Renal cortical epithelial cell (primary cell): ENCODE measurements at places on chromosomes 3 and 15.

DNA sequence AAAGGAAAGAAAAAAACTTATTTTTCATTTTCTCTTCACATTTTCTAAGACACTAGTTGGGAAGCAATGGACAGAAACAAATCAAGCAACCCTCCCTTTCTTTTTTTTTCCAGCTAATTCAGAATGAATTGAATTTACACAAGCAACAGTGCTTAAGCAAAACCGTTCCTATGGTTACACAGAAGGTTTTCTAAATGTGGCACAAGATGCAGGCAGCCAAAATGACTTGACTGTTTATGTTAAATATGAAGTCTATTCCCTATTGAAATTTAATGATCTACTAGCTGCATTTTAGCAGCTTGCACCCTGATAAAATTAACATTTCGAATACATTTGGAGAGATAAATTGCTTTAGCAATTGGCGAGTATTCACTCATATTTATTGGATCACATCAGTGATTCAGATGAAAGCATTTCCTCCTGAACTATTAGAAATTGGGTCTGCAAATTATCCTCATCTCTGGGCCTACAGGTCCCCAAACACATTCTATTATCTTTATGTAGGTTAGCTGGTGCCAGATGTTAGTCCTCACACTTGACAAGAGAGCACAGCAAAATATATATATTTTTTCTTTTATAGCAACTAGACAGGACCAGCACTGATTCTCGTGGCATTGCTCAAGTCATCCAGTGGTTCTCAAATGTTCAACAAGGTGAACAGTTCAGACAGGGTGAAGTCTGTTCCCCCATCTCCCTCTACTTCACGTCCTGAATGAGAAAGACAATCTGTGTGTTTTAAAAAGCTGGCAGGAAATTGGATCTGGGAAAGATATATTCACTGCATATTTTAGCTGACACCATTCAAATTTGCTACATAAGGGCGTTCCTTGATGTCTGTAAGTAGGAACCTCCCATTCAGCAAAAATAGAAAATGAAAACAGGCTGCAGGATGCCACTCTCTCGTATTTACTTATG, 463.6 kb upstream of the KCNMB2 start:
- DNase-seq: no peak

GRCh38 chr3:110430146-110430545, 641.5 kb upstream of the NECTIN3 start:
- DNase-seq: no peak

GRCh38 chr3:129056451-129057173, 4.0 kb upstream of the GP9 start:
- DNase-seq: no peak

DNA sequence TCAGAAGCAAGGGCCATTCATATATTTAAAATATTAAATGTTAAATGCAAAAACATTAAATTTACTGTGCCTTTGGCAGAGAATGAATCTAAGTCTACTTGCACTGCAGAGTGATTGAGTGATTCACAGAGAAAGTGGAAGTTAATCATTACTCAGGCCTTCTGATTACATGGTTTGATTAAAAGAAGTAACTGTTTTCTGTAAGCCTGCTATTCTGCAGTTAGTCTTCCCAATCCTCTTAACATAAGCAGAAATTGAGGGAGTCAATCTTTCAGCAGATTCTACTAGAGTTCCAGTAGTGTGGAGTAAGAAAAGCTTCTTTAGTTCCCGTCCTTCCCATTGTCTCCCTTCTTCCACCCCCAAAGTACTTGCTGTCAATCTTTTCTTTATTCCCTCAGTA, 1.5 kb downstream of the NLGN1 start:
- DNase-seq: peak; percentile 91

DNA sequence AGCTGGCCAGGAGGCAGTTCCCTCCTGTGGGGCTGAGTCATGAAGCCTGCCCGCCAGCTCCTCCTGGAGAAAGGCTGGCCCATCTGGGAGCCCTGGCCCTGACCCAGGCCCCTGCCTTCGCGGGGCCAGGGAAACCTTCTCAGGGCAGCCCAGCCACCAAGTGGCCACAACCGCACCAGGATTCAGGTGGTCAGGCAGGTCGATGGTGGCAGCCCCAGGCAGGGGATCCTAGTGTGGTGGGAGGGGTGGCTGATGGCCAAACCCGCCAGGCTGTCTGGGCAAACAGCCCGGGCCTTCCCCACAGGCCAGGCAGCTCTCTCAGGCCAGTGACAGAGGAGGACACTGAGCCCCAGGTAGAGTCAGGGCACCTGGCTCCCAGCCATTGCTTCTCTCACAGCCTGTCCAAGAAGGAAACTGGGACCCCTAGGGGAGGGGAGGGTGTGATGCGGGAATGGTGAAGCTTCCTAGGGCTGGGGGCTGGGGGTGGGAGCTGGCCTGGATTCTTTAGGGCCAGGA, 1.2 kb downstream of the TWF2 start:
- DNase-seq: peak; percentile 84

DNA sequence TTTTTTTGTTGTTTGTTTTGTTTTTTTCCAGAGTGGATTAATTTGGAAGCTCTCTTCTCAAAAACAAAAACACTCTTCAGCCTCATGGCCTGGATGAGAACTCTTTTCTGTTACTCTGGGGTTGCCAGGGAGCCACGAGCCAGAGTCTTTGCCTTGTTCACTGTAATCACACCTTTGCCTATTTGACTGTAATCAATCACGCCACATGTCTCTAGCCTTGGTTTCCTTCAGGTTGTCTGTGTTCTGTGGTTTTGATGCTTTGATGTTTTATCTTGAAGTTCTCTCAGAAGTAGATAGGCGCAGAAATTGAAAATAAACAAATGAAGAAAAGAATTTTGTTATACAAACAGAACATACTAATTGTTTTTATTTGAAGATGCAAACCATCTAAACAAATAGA, 62.3 kb upstream of the IGF1R start:
- no peak for DNase-seq

DNA sequence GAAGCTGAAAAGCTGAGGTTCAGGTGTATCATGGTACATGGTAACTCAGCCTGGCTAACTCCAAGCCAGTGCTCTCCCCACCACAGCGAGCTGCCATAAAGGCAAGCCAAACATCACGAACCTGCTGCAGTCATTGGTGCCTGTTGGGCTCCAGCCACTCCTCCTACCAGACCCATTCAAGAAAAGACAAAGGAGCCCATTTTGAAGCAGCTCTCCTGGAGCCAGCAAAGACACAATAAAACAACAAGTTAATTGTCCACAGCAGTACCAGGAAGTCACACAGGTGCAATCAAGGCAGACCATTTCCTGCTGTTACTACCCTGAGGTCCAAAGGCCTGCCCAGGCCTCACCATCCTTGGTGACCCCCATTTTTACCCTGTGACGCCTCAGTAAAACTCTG, 77.6 kb downstream of the DAPK2 start:
- no peak for DNase-seq

- DNase-seq: peak; percentile 23
These were observed 53.2 kb upstream of the PPARG start for GRCh38 chr3:12235691-12236090.

- no peak for DNase-seq
These were observed 15.6 kb upstream of the FILIP1L start for GRCh38 chr3:100129941-100130340.

DNA sequence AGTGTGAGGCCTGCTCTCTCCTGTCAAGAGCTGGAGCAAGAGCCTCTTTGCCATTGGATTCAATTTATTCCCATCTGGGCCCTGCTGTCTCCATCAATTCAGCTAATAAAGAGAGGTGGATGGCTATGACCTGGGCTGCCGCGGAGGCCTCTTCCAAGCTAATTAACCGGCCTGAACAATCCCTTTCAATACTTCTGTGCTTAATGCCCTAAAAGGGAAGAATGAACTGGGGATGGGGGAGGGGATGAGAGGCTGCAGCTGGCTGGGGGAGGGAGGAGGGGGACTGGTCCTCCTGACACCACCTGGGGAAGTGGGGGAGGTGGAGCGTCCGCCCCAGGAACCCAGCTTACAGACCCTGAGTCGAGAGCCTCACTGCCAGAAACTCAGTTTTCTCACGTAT, 33.4 kb upstream of the PRR23E start:
- DNase-seq: no peak

DNA sequence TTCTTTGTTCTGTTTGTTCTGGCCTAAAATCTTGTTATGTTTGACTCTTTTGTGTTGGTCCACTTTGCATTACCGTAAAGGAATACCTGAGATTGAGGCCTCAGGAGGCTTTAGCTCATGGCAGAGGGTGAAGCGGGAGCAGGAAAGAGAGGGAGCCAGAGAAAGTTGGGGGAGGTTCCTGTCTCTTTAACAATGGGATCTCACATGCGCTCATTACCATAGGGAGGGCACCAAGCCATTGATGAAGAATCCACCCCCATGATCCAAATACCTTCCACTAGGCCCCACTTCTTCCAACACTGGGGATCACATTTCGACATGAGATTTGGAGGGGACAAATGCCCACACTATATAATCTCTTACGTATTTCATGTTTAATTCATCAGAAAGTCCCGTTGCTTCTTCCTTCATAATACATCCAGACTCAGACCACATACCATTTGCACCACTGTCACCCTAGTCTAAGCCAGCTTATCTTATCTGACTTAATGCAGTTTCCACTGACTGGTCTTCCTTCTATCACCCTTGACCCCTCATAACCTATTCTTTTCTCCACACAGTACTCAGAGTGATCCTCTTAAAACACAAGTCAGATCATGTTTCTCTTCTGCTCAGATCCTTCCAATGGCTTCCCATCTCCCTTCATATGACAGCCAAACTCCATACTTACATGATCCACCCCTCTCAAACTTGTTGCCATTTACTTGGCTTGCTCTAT, 13.5 kb downstream of the KBTBD8 start:
- DNase-seq: no peak

DNA sequence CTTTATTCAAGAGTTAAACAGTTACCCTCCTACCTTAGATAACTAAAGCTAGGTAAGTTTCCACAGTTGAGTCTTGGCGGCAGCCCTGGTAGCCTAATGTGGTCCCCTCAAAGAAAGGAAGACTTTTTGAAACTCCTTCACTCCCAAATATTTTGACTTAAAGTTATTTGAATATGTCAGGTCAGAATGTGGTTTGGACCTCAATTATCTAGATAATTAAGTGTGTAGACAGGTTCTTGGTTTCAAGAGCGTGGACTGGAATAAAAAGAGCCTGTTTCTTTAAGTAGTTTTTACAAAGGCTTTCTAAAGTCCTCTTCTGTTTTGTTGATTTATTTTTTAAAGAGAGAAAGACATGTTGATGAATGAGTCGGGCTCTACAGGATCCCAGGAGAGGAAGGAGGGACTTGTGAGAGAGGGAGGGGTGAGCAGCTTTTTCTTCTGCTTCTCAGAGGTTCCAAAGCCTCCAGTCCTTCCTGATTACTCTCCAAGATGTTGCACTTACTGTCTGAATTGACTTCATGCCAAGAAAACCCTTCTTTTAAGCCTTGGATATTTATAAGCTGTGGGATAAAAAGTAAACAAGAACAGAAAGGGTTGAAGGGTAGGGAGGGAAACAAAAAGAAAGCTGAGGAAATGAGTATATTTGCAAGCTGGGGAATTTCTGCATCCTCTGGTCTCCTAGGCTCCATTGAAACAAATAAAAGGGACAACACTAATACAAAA, 457.4 kb downstream of the IGSF11 start:
- DNase-seq: no peak

- DNase-seq: peak; percentile 34
These were observed 1.1 kb downstream of the GORASP1 start for GRCh38 chr3:39106281-39106811.

DNA sequence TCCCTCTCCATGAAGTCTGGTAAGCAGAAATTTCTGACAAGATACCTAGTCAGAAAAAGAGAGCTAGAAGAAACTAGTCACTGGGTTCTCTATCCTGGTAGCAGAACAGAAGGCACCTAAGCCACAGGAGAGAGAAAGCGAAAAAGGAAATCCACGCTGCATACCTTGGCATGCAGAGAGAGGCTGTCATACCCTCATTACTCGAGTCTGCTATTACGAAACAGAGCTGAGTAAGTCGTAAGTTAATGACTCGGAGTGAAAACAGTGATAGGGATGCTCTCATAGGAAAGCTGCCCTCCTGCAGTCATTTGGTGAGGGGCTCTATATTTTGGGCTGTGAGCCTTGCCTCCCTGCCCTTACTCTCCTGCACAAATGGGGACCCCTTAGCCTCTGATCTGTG, 16.2 kb downstream of the CLRN1 start:
- DNase-seq: peak; percentile 70

- peak; percentile 94 for DNase-seq
These were observed 8.7 kb upstream of the GP9 start for GRCh38 chr3:129051871-129052340.

DNA sequence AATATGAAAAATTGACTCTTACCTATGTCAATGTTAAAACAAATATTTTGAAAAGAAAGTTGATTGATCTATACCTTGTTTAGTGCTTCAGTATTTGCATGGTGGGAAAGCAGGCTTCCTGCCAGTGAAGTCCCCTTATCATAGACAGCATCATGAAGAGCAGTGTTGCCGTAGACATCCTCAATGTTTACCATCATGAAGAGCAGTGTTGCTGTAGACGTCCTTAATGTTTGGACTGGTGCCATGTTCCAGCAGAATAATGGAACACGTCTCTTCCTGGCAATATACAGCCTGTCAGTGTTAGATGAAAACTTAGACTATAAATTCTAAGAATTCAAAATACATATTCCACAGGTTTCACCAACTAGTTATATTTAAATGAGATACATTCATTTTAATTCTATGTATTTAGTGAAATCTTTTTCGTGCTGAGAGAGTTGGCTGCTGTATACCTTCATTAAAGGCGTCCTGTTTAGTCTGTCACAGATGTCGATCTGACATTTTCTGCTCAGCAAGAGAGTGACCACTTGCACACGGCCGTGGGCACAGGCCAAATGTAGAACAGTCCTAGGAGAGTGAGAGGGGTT, 116.8 kb downstream of the LMLN start:
- no peak for DNase-seq

GRCh38 chr3:166444336-166444735, 607.1 kb upstream of the BCHE start:
- peak; percentile 47 for DNase-seq

GRCh38 chr3:135155228-135155627, 360.2 kb downstream of the EPHB1 start:
- no peak for DNase-seq

- DNase-seq: no peak
These were observed 337.2 kb downstream of the VGLL3 start for GRCh38 chr3:86653661-86654205.

- DNase-seq: no peak
These were observed 171.8 kb downstream of the POTEB3 start for GRCh38 chr15:21268436-21268940.
